ENCODE measurements at places on chromosomes 6 and 20.

- DNase-seq = peak; percentile 84
Measured at GRCh38 chr20:45373353-45374100, 4.6 kb downstream of the TP53TG5 start.

DNA sequence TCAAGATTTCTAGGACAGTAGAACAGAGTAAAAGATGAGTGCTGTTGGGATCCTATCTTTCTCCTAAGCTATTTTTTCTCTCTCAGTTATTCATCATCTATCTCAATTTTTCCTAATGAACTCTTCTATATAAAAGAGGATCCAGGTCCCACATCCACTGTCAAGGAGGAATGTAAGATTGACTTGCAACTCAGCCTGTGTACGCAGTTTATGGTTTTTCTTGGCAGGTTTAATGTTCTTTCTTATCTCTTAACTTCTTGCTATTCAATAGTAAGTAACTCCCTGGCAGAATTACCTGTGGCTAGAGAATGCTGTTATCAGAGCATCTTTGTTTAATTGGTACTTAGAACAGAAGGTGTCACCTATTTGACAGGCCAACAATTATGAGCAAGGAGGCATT lies 60.8 kb downstream of the SLC16A10 start:
- no peak for DNase-seq

DNA sequence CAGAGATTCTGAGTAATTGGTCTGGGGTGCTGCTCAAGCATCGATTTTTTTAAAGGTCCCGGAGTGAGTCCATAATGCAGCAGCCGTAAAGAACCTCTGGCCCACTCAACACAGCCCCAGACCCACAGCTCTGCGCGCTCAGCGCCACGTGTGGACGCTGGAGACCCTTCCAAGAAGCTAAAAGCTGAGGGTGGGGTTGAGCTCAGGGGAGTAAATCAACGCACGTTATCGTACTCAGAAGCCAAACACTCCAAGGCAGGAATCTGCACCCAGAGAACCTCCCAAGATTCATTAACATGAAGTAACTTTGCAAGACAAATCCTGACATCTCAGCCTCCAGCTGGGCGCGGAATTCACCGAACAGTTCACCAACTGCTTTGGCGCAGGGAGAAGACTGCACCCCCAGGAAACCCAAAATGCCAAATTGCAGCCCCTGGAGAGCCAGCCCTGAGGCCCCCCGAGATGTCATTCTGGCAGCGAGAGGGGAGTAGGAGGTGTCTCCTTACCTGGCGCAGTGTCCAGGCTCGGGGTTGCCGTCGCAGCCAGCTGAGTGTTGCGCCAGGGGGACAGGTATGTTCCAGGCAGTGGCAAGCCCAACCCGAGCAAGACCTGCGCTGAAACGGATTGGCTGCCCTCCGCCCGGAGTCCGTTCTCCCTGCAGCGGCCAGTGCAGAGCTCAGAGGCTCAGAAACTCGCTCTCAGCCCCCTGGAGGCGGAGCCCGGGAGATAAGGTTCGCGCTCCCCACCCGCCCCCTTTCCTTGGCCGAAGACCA lies at the start of gene COL21A1:
Gene COL21A1 (minus strand): TSS at position 700 of the 773 bp plus-strand sequence. CDS start 64,962 bp downstream, outside the sequence.
- no peak for DNase-seq

DNA sequence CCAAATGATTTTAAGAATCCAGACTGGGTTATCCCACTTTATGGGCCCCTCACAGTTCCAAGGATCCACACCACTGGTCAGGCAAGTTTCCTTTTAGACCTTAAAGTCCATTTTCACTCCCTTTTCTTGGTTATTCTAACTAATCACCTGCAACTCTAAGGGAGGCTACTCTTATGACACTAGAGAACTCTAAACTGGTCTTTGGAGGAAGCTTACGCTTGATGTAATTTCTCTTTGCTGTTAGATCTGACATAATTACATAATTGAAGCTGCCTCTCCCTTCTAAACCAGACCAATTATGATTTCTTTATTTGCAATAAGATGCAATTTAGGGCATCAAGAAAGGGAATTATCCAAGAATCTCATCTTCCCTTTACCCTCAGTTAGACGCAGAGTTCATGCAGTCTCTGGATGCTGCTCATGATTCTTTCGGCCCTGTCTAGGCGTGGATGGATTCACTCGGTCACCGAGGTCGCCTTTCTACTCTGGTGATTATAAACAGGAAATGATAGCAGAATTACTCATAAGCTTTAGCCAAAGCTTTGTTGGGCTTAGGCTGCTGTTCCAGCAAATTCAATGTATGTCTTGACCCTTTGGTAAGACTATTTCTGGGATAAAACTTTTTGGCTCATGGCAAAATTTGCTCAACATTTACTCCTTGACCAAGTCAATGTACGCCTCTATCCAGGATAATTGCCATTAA lies 166.4 kb upstream of the PRND start:
- no peak for DNase-seq

DNA sequence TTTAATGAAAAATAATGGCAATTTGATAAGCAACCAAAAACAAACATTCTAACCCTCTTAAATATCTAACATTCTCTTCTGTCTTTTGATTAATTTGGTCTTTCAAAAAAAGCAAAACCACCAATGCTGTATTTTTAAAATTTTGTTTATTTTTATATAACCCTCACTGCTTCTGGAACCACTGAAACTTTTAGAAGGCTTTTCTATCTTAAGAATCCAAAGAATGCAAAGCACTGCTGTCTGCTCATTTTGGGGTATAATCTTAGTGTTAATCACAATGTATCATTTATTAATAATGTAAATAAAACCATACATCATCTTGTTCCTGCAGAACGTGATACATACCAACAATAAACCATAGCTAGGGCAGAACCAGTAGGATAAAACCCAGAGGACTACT lies 14.0 kb downstream of the STK38 start:
- DNase-seq = no peak

DNA sequence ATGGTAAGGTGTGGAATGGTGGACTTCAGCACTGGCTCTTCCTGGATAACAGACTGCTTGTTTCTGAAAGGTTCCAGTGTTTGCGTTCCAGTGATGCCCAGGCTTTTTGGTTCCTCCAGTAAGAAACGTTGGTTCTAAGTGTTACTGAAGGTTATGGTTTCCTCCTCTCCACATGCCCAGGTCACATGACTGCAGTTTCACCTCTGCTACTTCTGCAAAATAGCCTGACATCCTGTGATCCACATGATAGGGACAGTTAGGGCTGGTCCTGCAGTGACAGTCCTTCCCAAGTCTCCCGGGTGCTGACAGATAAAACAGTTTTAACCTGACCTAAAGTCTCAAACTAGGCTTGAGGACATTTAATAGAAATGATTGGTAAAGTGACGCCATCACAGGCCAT lies 132.2 kb upstream of the CST7 start:
- DNase-seq = no peak

DNA sequence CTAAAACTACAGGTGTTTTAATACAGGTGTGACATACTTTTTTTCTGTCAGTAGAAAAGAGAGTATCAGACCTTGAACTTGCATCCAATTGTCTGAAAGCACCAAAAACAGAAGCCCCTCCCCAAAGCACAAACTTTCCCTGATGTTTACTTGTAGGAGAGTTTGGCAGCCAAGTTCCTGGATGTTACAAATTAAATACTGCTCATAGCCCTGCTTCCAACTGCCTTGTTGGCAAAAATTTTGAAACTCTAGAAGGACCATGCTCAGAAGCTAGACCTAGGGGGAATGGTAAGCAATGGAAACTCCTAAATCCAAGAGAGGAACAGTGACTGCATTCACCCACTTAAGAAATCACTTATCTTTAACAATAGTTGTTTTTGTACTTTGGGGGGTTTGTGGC lies 17.0 kb upstream of the ARG1 start:
- DNase-seq = no peak

GRCh38 chr6:157909282-157909664 lies 72.4 kb upstream of the SYNJ2 start:
- DNase-seq = no peak

DNA sequence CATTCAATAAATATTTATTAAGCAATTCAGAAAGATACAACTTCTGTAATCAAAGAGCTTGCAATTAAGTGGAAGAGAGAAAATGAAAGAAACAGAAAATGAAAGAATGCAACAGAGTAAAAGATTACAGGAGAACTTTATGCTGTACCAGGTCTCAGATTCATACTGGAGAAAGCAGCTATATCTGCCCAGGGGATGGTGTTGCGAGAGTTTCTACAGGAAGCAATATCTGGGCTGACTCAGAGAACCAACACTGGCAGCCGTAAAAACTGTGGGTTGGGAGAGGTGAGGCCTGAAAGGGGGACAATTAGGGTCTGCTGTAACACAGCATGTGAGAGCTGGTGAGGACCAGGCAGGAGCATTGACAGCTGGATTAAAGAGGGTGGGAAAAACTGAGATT lies 256.7 kb upstream of the TCF21 start:
- DNase-seq = no peak

GRCh38 chr6:158043586-158044524 lies 62.2 kb downstream of the SYNJ2 start:
- DNase-seq = no peak

- no peak for DNase-seq
Measured at GRCh38 chr6:62390401-62390800, 104.4 kb upstream of the KHDRBS2 start.

DNA sequence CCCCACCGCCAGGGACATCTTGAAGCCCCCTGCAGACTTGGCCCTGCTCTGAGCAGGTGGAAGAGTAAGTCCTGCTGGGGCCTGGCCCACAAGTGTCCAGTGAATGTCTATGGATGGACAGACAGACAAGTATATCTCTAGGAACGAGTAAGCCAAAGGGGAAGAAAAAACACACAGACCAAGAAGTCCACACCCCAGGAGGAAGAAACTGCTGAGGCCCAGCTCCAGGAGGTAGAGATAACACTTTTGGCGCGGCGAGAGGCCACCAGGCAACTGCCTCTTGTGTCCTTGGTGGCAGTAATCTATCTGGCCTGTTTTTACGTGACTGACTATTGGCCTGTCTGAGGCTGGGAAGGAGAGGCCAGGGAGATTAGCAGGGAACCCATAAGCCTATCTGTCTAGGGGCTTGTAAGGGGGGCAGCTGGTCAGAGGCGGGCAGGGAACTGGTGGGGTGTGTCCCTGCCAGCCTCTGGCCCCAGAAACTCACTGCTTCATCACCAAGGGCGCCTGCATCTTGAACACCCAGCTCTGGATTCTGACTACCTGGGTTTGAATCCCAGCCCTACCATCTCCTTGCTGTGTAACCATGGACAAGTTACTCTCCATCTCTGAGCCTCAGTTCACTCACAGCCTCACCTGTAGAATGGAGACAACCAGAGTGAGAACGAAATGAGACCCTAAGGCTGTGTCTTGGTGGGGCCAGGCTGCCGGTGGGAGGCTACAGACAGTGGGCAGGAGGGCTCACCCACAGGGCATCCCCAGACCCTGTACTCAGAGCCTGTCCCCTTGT lies 31.3 kb downstream of the C20orf203 start:
- no peak for DNase-seq

GRCh38 chr6:38221251-38221650 lies 401.7 kb downstream of the ZFAND3 start:
- no peak for DNase-seq

- DNase-seq = no peak
Measured at GRCh38 chr6:109457562-109457996, 2.0 kb upstream of the MICAL1 start.

GRCh38 chr6:110044096-110044495 lies 66.0 kb downstream of the GPR6 start:
- DNase-seq = no peak

DNA sequence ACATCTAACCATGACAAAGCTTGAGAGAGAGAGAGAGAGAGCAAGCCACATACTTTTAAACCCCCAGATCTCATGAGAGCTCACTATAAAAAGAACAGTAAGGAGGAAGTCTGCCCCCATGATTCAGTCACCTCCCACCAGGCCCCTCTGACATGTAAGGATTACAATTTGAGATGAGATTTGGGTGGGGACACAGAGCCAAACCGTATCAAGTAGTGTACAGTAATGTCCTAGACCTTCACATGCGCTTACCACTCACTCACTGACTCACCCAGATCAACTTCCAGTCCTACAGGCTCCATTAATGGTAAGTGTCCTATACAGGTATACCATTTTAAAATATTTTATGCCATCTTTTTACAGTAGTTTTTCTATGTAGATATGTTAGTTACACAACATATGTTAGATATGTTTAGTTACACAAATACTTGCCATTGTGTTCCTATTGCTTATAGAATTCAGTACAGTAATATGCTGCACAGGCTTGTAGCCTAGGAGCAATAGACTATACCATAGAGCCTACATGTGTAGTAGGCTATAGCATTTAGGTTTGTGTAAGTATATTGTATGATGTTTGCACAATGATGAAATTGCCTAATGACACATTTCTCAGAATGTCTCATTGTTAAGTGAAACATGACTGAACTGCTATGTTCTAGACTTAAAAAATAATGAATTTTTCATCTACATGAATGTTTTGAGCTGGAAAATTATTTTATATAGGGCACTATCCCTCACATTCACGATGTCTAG lies 11.7 kb downstream of the TSPYL1 start:
- no peak for DNase-seq

GRCh38 chr20:21435576-21435975 lies 38.2 kb upstream of the NKX2-4 start:
- no peak for DNase-seq

DNA sequence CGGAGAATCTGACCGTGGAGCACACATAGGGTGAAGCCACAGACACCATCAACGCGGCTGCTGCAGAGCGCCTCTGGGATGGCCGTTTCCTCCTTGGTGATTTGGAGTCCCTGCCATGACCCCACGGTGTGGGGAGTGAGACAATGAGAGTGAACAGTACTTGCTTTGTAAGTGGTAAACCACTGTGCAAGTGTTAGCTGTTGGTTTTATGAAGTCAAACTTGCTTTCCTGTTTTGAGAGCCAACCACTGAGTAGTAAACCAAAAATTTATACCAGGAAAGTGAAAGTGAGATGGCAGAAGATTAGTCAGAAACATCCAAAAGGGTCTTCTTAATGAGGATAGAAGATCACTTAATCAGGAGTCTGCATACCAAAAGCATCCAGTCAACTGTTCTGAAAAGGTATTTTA lies 160.7 kb downstream of the FOXC1 start:
- DNase-seq = peak; percentile 21

- no peak for DNase-seq
Measured at GRCh38 chr20:54872440-54872839, 397.0 kb downstream of the DOK5 start.

- no peak for DNase-seq
Measured at GRCh38 chr6:28632326-28632851, 106.7 kb downstream of the GPX5 start.

DNA sequence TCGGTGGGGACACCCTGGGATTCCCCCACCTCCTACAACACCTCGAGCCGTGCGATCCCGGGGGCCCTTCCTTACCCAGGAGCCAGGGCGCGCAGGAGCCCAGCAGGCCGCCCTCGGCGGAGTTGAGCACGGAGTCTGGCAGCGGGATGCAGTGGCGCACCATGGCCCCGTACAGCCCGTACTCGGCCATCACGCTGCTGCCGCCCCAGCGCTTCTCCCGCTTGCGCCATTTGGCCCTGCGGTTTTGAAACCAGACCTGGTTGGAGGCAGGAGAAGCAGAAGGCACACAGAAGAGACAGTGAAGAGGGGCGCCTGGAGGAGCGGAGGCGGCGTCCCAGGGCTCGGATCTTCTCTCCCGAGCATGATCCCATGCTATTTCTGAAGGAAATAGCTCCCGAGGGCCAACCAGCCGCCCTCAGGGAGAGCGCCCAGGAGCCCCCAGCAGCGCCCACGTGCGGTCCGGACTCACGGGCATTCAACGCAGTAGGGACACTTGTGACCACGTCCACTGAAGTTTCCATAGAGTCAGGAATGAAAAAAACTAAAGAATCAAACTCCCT lies 4.3 kb downstream of the VSX1 start:
- no peak for DNase-seq

- no peak for DNase-seq
Measured at GRCh38 chr20:48703511-48704219, 124.1 kb downstream of the PREX1 start.

GRCh38 chr20:60653111-60653845 lies 598.8 kb upstream of the CDH4 start:
- no peak for DNase-seq

GRCh38 chr6:62891065-62891647 lies 320.1 kb upstream of the FKBP1C start:
- DNase-seq = no peak
